ENCODE measurements at places on chromosomes 1 and 21.

GRCh38 chr1:53765657-53766056 lies 26.7 kb upstream of the GLIS1 start:
- no peak for DNase-seq

DNA sequence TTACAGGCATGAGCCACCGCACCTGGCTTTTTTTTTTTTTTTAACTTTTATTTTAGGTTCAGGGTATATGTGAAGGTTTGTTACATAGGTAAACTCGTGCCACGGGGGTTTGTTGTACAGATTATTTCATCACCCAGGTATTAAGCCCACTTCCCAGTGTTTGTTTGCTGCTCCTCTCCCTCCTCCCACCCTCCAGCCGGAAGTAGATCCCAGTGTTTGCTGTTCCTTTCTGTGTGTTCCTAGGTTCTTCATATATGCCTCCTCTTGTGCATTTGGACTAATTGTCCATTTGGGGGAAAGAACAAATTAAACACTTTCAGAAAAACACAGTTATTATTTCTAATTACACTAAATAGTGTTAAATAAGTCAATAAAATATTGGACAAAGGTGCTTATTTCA lies 1.1 kb upstream of the SLC2A7 start:
- DNase-seq = no peak

DNA sequence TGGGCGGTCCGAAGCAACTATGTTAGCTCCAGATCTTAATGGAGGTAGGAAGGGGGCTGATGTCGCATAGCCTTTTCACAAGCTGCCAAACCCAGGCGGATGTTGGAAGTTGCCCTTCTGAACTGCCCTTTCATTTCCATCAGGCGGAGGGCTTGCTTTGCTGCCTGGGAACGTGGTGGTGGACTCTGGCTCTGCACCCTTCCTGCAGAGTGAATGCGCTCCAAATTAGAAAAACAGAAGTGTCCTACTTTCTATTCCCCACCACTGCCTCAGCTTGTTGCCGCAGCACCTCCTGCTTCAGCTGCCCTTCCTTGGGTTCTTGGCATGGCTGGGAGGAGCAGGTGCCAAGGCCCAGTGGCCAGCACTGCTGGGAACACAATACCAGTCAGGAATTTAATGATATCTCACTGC lies 60.6 kb downstream of the AK4 start:
- DNase-seq = no peak

- DNase-seq = no peak
Observed at GRCh38 chr21:42160111-42160721, 58.7 kb upstream of the ABCG1 start.

All from cortex of kidney (tissue), 1 donor.